ENCODE measurements at places on chromosomes 3 and 15. TPM values are rescaled to one million over a fixed set of nuclear protein-coding genes. Genes with fewer than 3 reads are reported as not detected.

Gene SLC25A26
- 20.6 TPM for total RNA-seq

Gene PEX5L
- not detected for total RNA-seq

Gene ABHD10
- 30.0 TPM for total RNA-seq

Gene SERPINI2
- not detected for total RNA-seq

Gene KBTBD13
- 0.13 TPM for total RNA-seq

Gene PCSK6
- 0.32 TPM for total RNA-seq

Gene SLC12A6
- 13.7 TPM for total RNA-seq

Gene FETUB
- total RNA-seq: not detected

Gene TMCO5A
- total RNA-seq: not detected

Gene SKOR1
- total RNA-seq: 0.13 TPM

Gene AGBL1
- total RNA-seq: not detected

Gene KCNMB2
- total RNA-seq: 0.39 TPM

Gene SEMA3F
- total RNA-seq: 12.4 TPM

Gene CYP1A1
- 0.13 TPM for total RNA-seq

Gene CCRL2
- 0.39 TPM for total RNA-seq

Gene MYD88
- total RNA-seq: 39.7 TPM

Gene TSEN2
- total RNA-seq: 6.1 TPM

Gene TGM4
- not detected for total RNA-seq

Gene CELF6
- not detected for total RNA-seq

Gene HTR3E
- total RNA-seq: not detected

Gene TEX9
- 2.0 TPM for total RNA-seq

Gene GPR15
- not detected for total RNA-seq

Gene BTLA
- 0.26 TPM for total RNA-seq

Gene ZNF620
- total RNA-seq: 2.6 TPM

All from epithelial cell of alveolus of lung (primary cell).